ENCODE measurements at places on chromosomes 16 and 17.

- peak; percentile 18 for DNase-seq
Measured at GRCh38 chr16:31181102-31181830, 1.3 kb downstream of the FUS start.

DNA sequence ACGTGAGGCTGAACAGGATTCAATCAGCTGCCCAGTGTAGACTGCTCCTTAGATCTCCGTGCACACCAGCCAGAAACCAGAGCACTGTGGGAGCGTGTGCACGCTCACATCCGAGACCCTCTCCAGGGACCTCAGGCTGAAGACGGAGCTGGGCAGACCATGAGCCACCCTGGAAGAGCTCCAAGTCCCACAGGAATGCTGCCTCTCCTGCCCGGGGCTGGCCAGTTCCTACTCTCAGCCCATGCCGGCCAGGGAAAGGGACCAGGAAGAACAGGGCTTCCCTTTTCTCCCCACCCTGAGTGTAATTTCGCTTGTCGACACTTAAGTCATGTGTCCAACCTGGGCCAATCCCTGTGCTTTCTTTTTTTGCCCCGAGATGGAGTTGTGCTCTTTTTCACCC is 6.9 kb downstream of the ALYREF start:
- DNase-seq: no peak

- DNase-seq: no peak
Measured at GRCh38 chr17:39351508-39351907, 49.9 kb downstream of the FBXL20 start.

GRCh38 chr17:32958418-32958817 is 30.5 kb downstream of the TMEM98 start:
- no peak for DNase-seq

DNA sequence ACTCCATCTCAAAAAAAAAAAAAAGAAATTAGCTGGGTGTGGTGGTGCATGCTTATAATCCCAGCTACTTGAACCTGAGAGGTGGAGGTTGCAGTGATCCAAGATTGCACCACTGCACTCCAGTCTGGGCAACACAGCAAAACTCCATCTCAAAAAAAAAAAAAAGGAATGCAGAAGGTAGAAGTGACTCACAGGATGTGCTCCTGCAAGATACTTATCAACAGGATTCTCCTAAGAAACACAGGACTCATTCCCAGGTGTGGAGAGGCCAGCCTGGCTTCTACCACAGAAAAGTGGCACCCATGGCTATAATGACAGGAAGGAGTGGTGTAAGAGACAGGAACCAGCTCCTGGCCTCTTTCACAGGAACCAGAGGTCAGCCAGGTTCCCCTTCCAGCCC is 13.8 kb downstream of the ELMO3 start:
- no peak for DNase-seq

DNA sequence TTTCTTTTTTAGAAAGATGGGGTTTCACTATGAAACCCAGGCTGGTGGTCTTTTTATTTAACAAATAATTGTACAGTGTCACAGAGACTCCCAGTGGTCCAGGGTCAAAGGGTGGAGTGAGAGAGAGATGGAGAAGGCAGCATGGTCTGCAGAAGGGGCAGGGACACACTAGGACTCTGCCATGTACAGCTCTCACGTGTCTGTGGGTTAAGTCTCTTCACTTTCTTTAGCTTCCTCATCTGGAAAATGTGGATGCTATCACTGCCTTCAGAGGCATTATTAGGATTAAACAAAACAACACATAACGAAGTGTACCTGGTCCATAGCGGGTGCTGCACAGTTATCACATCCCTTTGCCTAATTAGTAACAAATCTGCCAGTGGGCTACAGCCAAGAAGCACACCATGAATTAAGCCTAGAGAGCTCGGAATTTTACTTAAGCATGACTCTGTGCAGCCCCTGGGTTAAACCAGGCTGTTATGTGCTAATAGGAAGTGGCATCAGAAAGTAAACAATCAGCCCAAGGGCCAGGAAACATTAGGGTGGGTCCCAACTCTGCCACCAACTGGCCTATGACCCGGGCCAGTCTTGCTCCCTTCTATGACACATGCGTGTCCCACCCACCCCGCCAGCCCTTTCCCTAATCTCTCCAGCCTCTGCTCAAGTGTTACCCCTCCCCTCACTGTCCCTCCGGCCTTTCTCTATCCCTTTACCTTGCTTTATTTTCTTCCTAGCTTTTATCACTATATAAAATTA is 13.9 kb downstream of the TOP3A start:
- DNase-seq: no peak

- DNase-seq: peak; percentile 58
Measured at GRCh38 chr16:10552998-10553491, 27.4 kb downstream of the EMP2 start.

- DNase-seq: no peak
Measured at GRCh38 chr17:700504-701094, 14.0 kb downstream of the VPS53 start.

DNA sequence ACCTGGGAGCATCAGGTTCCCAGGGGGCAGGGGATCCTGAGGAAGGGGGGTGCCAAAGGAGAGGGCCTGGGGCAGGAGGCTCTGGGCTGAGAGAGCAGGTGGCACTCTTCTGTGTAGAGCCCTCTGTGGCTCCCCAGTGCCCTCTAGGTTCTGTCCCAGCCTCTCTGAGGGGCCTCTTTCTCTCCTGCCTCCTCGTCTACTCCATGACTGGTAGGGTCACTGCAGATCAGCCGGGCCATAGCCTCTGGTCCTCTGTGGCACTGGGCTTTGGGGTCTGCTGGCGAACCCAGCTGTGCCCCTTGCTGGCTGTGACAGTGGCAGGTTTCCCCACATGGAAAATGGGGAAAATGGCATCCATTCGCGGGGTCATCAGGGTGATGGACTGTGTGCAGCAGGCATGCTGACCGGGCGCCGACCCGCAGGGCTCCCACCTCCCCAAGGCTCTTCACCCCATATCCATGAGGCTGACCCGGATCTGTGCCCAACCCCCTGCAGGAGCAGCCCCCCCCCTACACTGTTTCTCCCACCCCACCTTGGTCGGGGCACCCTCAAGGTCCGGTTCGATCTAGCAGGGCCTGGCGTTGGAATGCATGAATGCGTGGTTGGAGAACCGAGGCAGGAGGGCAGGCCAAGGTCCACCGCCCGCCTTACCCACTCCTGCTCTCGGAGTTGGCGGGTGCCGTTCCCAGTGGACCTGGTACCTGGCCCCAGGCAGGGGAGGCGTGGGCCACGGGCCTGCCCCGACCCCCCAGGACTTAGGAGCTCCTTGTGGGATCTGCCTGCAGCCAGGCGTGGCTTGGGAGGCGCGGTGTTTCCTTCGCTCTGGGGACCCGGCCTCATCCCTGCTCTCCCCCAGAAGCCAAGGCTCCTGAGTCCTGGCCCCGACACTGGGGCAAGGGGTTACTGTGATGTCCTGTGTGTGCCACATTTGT is 6.5 kb downstream of the GLIS2 start:
- no peak for DNase-seq

- DNase-seq: no peak
Measured at GRCh38 chr16:13552062-13552959, 367.6 kb upstream of the ERCC4 start.

- DNase-seq: no peak
Measured at GRCh38 chr16:76985392-76986045, 205.5 kb upstream of the MON1B start.

DNA sequence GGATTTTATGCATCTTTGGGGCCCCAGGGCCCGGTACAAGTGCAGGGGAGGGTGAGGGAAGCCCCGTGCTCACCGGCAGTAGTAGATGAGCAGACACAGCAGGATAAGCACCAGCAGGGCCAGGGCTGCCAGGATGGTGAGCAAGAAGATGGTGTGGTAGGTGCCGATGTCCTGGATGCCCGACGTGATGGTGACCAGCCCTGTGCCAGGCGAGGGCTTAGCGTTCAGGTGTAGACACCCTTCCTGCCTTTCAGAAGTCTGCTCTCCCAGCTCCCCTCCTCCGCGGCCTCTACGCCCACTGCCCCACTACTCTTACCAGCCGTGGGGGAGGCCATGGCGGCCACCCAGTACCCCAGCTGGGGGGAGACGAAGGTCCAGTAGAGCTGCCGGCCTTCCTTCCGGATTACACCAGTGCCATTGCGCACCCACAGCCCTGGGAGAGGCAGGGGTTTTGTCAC is 8.0 kb downstream of the FAM171A2 start:
- DNase-seq: no peak

- no peak for DNase-seq
Measured at GRCh38 chr17:36856903-36857381, 80.3 kb upstream of the LHX1 start.

DNA sequence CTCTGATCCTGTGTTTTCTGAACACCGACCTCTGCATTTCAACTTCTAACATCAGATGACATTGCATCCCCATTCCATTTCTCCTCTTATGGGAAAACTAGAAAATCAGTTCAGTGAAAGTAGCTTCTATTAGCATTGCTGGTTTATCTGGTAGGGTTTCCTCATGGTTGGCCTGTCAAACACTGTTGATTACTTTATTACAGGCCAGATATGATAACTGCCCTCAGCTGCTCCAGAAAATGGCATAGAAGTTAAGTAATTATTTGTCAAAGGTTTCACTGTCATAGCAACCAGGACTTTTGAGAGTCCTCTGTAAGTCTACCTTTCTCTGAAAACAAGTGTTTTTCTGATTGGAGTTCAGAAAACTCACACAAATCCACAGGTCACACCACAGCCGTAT is 3.0 kb downstream of the GFOD2 start:
- DNase-seq: no peak

DNA sequence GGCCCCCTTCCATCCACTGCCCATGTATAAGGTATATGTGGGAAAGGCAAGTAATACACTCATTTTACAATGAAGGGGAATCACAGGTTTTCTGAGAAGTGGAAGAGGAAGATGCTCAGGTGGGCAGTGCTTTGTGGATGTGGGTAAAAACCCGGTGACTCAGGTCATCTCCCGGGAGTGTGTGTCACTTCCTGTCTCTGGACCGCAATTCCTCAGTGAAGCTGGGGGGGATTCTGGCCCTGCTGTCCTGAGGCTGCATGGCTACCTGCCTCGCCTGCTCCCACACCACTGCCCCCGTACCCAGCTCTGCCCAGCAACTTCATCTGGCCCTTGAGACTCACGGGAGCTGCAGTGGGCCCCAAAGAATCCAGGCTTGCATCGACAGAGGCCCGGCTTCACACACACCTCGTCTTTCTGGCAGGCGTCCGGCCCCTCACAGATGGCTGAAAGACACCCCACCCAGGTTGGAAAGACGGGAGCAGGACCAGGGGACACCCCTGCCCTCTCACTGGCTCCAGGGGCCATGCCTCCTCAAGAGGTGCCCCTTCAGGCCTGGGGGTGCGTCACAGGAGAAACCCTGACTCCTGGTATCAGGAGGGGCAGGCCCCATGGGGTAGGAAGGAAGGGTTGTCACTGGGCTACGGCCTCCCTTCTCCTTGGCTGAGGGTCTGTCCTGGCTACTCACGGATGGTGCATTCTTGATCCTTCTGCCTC is 882 bp downstream of the SCARF1 start:
- peak; percentile 20 for DNase-seq

GRCh38 chr16:74817851-74818250 is 43.2 kb upstream of the FA2H start:
- no peak for DNase-seq

- DNase-seq: peak; percentile 3
Measured at GRCh38 chr17:65243838-65244625, 106.9 kb downstream of the RGS9 start.

GRCh38 chr17:14098246-14098645 is 28.9 kb downstream of the COX10 start:
- no peak for DNase-seq

GRCh38 chr16:56349711-56350161 is 75.6 kb downstream of the AMFR start:
- DNase-seq: no peak

GRCh38 chr17:6139447-6139832 is 69.3 kb downstream of the WSCD1 start:
- no peak for DNase-seq

DNA sequence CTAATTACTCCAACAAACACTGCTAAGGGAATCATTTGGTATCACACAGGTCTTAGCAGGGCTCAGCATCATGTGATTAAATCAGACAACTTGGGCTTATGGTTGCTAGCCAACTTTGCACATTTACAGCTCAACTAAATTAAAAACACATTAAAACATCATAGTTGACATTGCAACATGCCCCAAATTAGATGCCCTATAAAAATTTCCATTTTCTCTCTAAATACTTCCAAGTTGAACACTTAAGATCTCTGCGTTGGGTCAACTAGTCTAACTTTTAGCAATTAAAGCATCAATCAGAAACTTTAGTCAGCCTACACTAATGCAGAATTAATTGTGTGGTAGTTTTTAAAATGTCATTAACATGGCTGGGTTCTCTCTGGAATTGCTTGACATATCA is 12.1 kb downstream of the DNAJC7 start:
- no peak for DNase-seq

DNA sequence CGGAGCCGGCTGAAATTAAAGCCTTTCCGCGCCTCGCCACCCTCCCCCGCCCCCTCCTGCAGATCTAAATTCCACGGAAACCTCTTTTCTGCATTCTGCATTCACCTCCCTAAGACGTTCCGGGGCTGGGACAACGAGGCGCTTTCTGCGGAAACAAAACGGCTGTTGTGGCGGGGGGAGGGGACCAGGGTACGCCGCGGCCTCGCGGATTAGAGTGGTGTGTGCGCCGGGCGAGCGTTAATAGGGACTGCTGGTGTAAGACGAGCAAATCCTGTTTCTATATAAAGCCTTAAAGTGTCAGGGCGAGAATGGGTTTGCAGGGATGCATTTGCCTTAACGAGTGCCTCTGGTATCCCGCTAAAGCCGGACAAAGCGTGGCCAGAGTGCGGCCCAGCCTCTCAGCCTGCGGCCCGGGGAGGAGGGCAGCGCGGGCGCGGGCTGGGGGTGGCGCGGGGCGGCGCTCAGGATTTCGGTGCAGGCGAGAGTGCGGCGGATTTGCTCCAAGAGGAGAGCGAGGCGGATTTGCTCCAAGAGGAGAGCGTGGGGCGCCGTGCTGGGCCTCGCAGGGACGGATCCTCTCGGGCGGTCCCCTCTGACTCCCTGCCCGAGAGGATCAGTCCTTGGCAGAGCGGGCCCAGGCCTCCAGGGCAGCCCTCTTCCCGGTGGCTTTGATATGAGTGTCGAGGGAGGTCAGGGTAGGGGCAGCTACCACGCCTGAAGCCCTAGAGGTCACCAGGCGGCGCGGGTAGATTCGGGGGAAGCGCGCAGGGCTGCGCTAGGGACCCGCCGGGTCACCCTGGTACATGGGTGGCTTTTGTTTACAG is 5.1 kb downstream of the BAHCC1 start:
- DNase-seq: peak; percentile 37

- no peak for DNase-seq
Measured at GRCh38 chr17:27920569-27920968, 27.4 kb upstream of the LYRM9 start.

DNA sequence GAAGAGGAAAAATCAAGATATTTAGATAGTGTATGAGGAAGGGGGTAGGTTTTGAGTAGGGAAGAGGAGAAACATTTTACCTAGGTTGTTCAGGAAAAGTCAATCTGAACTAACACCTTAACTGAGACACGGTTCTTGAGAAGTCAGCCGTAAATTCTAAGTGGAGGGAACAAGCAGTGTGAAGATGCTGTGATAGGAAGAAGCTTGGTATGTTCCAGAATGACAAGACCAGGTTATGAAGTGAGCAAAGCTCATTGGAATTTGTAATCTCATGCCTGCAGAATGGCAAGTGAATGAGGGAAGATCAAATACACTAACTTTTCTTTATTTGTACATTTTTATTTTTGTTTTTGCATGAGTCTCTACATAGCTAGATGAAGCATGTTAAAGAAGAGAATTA is 307.6 kb downstream of the ZFHX3 start:
- no peak for DNase-seq

All from CD4-positive, alpha-beta T cell treated with Interleukin-17A for 4 hours (primary cell).